ENCODE measurements at places on chromosomes 3 and 15. TPM values are rescaled to one million over a fixed set of nuclear protein-coding genes. Genes with fewer than 3 reads are reported as not detected.

- DNase-seq: no peak
These were observed 67.5 kb upstream of the LRRFIP2 start for GRCh38 chr3:37241880-37242279.

Gene NISCH
- 118 TPM for total RNA-seq

- no peak for DNase-seq
These were observed 1662.7 kb downstream of the OTOL1 start for GRCh38 chr3:163159306-163159705.

- DNase-seq: peak; percentile 20
These were observed 6.7 kb upstream of the ACSBG1 start for GRCh38 chr15:78241017-78241416.

Gene CCDC191
- 3.1 TPM for total RNA-seq

All from astrocyte (in vitro differentiated cells and primary cell).